Activated CD8-positive, alpha-beta memory T cell treated with anti-CD3 and anti-CD28 coated beads for 24 hours (primary cell): ENCODE measurements at places on chromosomes 11 and 22.

DNA sequence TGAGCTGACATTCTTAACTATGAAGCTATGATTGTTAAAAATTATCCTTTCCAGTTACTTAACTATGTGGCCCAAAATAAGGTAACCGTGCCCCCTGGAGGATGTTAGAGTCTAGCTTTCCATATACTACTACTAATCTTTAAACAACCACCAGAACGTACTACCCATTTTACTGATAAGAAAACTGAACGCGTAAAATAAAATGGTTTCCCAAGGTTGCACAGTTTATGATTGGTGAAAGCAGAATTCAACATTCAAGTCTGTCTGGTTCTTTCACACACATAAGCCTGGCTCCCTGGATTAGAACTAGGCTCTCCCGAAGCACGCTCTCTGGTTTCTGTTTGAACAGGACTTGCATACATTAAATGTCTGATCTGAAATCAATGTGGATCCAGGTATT lies 437.8 kb upstream of the CCDC90B start:
- no peak for DNase-seq

DNA sequence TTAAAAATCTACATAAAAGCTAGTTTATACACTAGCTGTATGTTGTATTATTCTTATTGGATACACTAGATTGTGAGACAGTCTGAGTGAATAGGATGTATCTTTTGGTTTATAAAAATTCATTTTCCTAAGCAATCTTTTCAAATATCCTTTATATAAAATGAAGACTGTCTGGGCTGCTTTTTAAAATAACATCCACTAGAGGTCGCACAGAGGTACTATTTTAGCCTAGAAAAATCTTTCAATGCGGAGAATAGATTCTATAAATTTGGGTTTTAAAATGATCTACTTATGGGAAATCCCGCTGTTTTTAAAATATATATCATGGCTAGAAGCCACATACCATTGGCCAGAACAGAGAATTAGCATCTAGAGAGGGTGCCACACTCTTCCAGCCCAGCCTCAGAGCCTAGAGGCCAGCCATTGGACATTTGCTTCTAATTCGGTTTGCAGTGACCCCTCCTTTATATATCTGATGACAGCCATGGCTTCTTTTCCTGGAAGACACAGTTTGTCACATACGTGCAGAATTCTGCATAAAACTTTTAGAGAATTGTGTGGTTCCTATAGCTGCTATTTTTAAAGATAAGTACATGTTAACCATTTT lies 7.3 kb downstream of the C11orf97 start:
- DNase-seq: no peak

DNA sequence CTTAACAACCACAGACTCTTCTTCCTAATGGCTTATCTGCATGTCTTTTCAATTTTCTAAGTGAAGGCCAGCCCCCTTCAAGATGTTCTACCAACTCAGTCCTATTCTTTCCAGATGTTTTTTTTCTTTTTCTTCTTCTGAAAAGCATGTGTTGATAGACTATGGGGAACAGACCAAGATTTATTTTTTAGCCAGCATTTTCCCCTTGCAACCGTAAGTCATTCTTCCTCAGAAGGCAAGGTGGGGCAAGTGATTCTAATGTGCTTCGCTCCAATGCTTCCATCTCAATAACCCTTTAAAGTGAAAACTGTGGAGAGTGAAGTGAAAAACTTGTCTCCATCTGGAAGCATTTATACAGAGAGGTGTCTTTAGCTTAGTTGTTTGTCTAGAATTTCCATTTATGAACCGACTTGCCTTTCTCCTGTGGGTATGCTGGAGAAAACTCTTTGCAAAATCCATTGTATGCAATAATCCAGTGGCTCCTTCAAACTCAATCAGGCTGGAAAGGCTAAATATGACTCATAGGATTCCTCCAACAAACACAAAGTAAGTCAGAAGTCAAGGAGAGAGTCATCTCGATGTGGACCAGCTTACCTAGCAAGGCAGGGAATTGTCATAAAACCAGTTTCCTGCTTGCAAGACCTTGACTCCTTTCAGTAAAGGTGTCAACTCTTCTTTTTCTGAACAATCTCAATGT lies 83.7 kb downstream of the MAML2 start:
- DNase-seq: no peak

DNA sequence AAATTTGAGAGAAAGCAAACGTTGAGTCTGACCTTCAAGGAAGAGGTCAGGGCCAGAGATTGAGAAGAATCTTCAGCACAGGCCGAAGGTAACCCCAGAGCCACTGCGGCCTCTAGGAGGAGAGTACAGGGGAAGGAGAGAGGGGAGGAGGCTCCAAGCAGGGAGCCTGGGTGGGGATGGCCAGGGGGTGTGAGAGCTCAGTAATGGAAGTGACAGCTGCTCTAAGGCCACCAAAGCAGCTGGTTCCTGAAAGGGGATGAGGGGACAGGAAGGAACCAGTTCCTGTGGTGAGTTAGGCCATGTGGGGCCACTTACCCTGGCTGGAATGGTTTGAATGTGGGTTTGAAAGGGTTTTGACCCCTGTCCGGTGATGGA lies 46.1 kb downstream of the PISD start:
- no peak for DNase-seq

DNA sequence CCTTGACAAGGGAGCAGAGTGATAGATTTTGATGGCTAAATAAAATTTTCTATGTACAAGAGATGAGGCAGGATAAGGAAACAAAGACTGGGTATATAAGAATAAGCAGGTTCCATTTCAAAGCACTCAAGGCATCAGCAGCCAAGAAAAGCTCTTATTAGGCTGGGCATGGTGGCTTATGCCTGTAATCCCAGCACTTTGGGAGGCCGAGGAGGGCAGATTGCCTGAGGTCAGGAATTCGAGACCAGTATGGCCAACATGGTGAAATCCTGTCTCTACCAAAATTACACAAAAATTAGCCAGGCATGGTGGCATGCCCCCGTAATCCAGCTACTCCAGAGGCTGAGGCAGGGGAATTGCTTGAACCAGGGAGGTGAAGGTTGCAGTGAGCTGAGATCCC lies 563.4 kb upstream of the CCDC179 start:
- no peak for DNase-seq

DNA sequence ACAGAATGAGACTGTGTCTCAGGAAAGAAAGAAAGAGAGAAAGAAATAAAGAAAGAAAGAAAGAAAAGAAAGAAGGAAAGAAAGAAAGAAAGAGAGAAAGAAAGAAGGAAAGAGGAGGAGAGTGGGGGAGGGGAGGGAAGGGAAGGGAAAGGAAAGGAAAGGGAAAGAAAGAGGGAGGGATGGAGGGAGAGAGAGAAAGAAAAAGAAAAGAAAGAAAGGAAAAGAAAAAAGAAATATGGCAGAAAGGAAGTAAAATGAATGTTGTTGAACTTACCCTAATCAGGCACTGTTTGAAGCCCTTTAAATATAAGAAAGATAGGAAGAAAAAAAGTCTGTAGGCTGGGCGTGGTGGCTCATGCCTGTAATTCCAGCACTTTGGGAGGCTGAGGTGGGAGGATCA lies 276.1 kb downstream of the INSC start:
- DNase-seq: no peak

GRCh38 chr11:95152876-95153856 lies 63.5 kb downstream of the ENDOD1 start:
- peak; percentile 65 for DNase-seq

DNA sequence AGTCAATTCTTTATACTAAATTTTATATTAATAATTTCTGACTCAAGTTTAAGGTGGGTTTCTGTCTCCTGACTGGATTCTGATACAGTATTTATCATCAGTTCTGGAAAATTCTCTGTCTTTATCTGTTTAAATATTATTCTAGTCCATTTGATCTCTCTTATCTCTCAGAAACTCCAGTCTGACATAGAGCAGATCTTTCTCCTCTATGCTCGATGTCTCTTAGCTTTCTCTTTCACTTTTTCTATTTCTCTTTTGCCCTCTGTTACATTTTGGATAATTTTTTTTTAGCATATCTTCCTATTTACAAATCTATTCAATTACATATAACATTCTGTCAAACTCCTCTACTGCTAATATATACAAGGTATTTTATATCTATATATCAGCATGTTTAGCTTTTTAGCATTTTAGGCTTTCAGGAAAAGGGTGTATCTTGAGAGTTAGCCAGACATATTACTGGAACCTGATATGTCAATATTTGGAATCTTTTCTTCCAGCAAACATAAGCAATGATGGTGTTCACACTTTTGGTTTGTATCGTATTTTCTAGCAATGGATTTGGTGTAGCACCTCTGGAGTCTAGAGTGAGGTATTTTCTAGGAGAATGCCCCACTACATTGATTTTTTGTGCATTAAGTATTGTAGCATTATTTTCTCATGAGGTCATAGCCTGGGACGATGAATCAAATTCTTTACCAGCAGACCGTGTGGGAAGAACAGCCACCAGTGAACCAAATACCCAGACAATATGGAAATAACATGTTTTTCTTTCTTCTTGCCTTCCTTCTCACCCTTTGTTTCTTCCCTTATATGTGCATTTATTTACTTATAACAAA lies 4.1 kb upstream of the NNMT start:
- DNase-seq: no peak

GRCh38 chr11:134562941-134563471 lies 151.0 kb upstream of the B3GAT1 start:
- peak; percentile 32 for DNase-seq

GRCh38 chr11:86202013-86202336 lies 42.6 kb upstream of the EED start:
- DNase-seq: no peak

GRCh38 chr11:132453406-132453805 lies 1078.9 kb downstream of the OPCML start:
- DNase-seq: no peak

GRCh38 chr22:48885919-48886305 lies 941.8 kb downstream of the BRD1 start:
- no peak for DNase-seq

DNA sequence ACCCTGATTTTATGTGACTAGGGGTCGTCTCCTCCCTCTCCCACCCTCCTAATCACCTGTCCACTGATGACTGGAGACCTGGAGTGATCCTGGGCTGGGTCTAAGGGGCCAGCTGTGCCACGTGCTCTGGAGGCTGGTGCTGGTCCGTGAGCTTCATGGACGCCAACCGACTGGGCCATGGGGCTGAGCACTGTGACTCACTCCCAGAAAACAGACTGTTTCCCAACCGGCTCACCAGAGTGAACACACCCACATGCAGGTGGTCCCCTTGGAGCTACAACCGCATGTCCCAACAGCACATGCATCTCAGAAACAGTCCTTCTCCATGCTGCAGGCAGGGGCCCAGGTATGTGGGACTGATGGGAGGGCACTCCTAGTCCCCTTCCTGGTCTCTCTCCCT lies 14.0 kb upstream of the LMO1 start:
- DNase-seq: no peak

DNA sequence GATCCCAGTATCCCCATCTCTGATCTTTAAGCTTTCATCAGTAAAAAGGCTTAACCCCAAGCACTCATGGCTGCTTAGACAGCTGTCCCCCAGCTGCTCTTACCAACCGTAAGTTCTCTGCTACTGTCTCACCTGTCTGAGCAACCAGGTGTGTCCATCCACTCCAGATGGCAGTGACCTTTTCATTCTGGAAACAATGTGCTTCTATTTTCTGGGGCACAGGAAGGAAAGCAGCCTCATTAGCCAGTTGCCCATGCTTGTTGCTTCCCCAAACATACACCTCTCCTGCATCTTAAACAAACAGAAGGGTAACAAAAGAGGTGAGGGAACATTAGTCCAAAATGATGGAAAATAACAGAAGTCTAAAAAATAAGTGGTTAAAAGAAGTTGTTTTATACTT lies 24.4 kb downstream of the SERGEF start:
- DNase-seq: no peak

- no peak for DNase-seq
Observed at GRCh38 chr11:1197431-1197885, 25.4 kb upstream of the MUC5B start.

GRCh38 chr11:9228091-9228490 lies 37.1 kb downstream of the DENND5A start:
- DNase-seq: no peak

- DNase-seq: no peak
Observed at GRCh38 chr11:9804419-9804902, 140.6 kb downstream of the SWAP70 start.
